CD4-positive, alpha-beta T cell treated with Interleukin-15 for 4 hours (primary cell): ENCODE measurements at places on chromosomes 2 and 18.
A peak's percentile ranks its signal among the peaks of the same experiment; 100 is the strongest.

DNA sequence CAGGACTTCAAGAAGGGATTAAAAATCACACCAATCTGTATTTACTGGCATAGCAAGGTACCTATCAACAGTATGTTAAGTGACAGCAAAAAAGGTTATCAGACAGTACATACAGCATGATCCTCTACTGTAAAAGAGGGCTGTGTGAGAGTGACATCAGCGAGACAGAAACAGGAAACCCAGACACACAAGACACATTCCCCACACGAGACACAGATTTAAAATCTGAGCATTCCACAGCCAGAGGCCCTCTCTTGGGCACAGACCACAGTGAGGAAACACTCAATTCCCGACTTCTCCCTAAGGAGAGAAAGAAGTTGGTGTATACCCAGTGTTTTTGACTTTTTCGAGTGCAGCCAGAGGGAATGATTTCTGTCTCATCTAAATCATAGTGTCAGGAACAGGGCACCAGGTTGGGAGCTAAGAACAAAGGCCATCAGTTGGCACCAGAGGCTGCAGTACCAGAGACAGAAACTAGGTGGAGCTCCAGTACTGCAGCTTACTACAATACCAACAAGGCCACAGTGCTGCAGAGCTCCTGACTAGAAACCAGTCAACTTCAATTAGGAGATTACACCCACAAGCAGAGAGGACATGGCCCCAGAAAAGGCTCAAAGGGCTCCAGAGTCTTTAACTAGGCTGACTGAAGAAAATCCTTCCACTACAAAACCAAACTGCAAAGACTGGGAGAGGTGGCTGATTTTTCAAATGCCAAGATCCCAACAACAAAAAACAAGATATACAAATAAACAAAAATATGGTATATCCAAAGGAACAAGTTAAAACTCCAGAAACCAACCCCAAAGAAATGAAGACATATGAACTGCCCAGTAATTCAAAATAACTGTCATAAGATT lies 41.0 kb downstream of the UNC50 start:
- peak; percentile 91 for DNase-seq

DNA sequence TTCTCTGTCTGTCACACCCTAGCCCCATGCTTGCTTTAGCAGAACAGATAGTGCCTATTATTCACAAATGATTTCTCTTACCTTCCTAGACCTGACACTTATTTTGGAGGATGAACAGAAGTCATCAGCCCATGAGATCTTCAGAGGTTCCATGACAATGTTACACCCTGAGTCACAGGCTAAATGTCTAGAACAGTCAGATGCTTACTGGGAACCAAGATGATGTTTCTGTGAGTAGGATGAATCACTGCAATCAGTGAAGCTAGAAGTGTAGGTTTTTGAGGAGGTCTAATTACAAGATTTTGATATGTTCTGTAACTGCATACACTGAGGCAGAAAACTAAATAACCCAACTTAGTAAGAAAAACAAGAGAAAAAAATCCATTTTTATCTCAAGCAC lies 123.0 kb upstream of the THUMPD2 start:
- no peak for DNase-seq

- DNase-seq = no peak
Measured at GRCh38 chr2:178256382-178257042, 62.2 kb downstream of the OSBPL6 start.

- DNase-seq = no peak
Measured at GRCh38 chr2:18959952-18960717, 370.8 kb upstream of the NT5C1B start.

GRCh38 chr2:10947005-10947440 lies 35.3 kb downstream of the KCNF1 start:
- DNase-seq = no peak

DNA sequence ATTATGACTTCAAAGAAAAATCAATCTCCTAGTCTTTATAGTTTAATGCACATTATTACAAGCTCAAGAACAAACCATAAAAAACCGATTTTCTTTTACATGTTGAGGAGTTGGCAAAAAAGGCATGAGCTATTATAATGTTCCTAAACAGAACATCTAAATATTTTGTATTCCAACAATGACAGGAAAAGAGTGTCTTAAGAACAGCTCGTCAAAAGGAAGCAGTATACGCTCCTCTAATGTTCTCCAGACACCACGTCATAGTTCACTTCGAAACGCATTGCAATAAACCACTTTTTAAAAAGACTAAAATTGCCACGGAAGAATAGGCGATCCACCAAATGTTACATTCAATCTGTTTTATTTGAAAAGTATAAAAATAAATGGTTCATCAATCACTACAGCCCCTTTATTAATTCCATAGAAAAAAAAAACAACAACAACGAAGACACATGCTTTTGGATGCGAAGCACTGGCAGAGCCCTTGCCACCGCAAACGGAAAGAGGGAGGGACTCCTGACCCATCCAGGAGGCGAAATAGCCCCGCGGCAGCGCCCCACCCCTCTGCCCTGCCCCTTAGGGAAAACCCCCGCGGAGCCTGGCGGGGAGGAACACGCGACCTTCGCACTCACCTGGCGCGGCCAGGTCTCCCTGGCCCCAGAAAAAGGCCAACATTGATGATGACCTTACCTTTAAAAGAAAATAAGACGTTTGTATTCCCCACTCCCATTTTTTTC lies 45.8 kb downstream of the MBP start:
- DNase-seq = no peak

DNA sequence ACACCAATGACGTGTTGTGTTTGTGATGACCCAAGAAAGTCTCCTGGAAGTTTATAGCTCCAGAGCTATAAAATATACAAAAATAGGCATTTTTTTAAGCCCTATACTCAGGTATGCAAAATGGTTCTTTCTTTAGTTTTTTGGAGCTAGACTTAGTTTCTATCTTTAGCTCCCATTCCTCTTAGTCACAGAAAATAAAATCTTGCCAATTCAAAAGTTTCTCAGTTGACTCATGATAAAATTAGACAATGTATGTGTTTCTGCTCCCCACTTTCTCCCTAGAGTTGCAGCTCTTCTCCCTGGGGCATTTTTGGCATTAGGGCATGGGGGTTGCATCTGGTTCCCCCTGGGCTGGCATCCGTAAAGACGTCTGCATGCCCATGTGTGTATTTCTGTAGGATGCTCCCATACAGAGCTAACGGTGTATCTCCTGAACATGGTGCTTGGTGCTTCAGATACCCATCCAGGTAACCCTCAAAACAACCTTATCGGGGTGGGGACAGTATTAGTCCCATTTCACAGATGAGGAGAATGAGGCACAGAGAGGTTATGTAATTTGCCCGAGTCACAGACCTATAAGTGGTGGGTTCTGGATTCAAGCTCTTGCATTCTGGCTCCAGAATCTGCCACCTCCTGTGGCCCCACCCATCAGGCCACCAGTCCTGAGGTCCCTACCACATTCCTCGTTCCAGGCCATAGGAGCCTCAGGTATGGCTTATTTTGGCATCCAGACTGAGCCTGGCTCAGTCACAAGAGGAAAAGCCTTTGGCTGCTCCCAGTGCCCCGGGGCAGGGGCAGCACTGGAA lies 43.1 kb upstream of the ASAP2 start:
- no peak for DNase-seq

GRCh38 chr2:239252801-239253200 lies 148.0 kb downstream of the HDAC4 start:
- no peak for DNase-seq

DNA sequence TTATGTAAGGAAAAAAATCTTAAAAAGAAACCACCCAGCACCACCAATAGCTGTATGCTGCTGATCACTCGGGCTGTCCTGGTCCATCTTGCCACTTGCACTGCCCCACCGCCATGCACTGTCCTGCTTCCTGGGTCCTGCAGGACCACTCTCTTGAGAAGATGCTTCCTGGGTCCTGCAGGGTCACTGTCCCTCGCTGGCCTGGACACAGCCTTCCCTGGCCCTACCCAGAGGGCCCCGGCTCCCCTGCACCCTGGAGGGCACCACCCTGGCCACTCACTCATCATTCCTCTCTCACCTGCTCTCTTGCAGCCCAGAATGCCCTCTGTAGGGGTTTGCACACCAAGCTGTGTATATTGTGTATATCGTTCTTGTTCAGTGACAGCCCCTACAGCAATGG lies 2.4 kb upstream of the OTOS start:
- DNase-seq = no peak
